ENCODE measurements at places on chromosomes 2 and 18. TPM values are rescaled to one million over a fixed set of nuclear protein-coding genes. Genes with fewer than 3 reads are reported as not detected.

DNA sequence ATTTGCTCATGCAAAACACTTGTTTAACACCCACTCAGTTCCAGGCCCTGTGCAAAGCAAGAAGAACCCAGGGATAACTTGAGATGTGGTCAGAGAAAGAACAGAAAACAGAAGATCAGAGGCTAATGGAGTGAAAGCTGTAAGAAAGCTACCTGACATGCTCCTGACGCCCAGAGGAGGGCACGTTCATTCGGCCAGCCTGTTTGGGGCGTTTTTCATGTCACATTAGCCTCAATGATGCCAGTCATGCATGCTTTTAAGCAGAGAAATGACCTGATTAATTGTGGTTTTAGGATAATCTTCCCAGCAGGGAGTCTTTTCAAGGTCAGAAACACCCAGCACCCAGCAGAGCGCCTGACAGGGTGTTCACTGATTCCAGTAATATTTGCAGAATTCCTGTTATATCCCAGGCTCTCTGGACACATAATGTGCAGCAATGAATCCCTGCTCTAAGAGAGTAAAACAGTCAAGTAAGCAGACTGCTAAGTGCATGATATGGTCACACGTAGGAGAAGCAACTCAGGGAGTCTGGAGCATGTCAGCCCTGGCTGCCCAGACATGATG is 320.0 kb downstream of the LRATD1 start:
- no peak overlapping the region for H3K27ac ChIP-seq
- H3K27me3 ChIP-seq: no peaks in the 10 kb centered on the region
- H3K36me3 ChIP-seq: no peaks in the 10 kb centered on the region
- H3K4me1 ChIP-seq: no peaks in the 10 kb centered on the region
- no peak overlapping the region for H3K4me3 ChIP-seq
- no peak for DNase-seq

The ACMSD gene
- total RNA-seq: 86.7 TPM

DNA sequence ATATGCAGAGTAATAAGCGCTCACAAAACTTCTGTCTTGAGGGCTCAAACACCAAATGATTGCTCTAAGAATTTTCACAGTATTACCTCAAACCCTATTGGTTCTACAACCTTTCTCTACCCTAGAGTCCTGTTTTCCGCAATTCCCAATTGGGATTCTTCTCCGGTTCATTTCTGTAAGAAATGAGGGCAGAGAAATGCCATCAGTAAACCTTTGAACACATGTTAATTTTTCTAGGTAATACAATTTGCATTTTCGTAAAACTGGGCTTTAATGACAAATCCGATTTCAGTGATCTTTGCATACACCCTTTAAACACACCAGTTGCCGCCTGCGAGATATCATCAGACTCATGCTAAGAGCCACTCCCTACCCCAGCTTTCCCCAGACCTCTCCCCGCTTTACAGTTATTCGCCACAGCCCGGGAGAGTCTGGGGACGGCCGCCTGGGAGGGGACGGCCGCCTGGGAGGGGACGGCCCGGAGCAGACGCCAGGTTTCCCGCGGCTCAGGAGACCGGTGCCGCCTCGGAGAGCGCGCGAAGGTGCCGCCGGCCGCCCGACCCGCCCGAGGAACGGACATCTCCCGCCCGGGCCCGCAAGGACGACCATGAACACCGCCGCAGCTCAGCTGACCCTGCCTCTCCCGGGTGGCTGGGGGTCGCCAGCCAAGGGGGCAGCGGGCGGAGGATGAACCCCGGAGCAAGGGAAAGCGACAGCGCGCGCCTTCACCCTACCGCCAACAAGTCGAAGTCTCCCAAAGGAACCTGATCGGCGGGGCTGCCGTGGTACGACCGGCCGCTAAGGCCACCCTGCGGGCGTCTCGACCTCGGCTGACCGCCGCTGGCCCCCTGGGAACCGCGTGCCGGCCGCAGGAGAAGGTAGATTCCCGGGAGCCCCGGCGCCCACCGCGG is 463 bp downstream of the SMC6 start:
- H3K27ac ChIP-seq: peak overlapping the region; percentile 97
- DNase-seq: peak; percentile 72
- no peaks in the 10 kb centered on the region for H3K36me3 ChIP-seq
- H3K27me3 ChIP-seq: no peaks in the 10 kb centered on the region
- H3K4me3 ChIP-seq: peak overlapping the region; percentile 94

DNA sequence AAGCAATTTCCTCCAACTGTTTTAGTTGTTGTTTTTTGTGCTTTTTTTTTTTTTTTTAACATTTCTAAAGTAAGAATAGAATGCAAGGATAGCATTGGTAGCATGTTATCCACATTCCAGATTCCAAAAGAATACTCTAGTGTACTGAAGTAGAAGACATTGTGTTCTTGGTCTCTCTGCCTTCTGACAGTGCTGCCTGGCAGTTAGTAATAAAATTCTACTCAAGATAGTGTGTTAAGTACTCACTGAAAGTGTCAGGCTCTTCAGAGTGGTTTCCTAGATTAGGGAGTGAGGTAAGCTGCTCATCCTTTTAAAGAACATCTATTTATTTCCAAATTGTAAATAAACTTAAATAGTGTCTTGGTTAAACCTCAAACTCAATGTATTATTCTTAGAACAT is 253.7 kb downstream of the HNMT start:
- DNase-seq: no peak
- no peaks in the 10 kb centered on the region for H3K36me3 ChIP-seq
- H3K4me3 ChIP-seq: no peak overlapping the region
- H3K4me1 ChIP-seq: no peaks in the 10 kb centered on the region
- H3K27me3 ChIP-seq: no peaks in the 10 kb centered on the region
- no peak overlapping the region for H3K27ac ChIP-seq

The AQP12A gene
- not detected for total RNA-seq
